ENCODE measurements at places on chromosomes 12 and 14.

DNA sequence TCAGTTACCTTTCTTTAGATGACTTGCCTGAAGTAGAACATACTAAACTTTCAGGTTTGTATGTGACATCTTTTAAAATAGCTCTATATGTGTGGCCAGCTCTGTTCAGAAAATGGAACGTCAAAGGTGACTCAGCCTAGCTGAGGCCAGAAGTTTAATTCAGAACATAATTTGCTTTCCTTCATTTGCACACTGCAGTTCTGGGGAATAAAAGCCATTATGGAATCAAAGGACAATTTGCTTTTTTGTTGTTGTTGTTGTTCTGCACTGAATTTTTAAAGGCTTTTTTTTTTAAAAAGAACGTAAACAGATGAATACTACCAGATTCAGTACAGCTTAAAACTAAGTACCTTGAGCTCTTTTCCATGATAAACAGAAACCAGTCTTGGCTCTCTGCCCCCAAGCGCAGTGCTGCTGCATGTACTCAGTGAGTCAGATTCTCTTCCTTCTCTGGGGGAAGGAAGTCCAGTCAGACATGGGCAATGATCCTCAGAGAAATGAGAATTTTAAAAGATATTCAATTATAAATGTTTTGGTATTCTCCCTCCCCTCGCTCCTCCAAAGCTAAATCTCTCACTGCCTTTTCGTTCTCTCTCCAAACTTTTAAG is 644.2 kb downstream of the NOVA1 start:
- no peak for DNase-seq

DNA sequence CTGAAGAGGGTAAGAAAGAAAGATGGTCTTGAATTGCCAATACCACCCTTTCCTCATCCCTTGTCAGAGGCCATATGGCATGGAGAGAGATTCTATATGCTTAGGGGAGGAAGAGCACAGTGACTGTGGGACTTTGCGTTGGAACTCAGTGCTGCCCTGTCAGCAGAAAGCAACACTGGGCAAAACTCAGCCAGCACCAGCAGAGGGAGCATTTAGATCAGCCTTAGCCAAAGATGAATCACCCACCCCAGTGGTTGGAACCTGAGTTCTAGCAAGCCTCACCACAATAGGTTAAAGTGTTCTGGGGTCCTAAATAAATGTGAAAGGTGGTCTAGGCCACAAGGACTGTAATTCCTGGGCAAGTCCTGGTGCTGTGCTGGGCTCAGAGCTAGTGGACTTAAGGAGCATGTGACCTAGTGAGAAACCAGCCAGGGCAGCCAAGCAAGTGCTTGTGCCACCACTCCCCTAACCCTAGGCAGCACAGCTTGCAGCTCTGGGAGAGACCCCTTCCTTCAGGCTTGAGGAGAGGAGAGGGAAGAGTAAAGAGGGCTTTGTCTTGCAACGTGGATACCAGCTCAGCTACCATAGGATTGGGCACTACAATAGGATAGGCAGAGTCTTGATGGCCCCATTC is 11.4 kb upstream of the BCAT1 start:
- peak; percentile 77 for DNase-seq

DNA sequence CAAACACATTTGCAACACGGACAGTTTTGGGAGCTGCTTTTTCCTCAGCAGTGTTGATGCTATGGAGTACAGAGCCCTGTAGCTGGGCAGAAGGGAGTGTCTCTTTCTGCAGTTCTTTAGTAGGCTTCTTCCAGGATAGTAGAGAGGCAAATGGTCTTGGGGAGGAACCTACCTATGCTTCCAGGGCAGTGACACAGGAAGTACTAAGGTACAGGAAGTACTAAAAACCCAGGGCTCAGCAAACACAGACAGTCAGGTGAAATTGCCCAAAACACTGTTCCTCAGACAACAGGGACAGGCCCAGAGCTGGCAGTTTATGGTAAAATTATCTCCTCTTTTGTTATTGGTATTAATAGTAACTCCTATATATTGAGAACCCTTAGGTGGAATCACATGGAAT is 217.6 kb downstream of the TTC8 start:
- DNase-seq = no peak

DNA sequence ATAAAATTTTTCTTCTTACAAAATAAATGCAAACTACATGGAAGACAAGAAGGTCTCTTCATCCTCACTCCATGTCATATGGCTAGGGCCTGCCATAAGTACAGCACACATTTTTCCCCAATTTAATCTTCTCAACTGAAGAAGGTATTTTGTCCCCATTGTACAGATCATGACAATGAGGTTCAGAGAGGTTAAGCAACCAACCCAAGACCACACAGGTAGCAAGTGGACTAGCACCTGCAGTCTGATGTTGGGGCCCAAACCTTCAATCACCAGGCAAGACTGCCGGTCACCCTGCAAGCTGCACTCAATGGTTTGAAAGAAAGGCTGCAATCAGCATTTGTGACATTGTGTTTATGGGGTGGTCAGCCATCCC is 6.5 kb upstream of the MEG3 start:
- DNase-seq = no peak

- DNase-seq = no peak
Measured at GRCh38 chr12:5276327-5276880, 155.5 kb upstream of the NTF3 start.

- no peak for DNase-seq
Measured at GRCh38 chr12:62618319-62618718, 151.7 kb downstream of the MON2 start.

GRCh38 chr12:108630481-108631207 is 3.0 kb downstream of the SELPLG start:
- peak; percentile 55 for DNase-seq

GRCh38 chr12:123445388-123446332 is 9.2 kb upstream of the RILPL2 start:
- no peak for DNase-seq

DNA sequence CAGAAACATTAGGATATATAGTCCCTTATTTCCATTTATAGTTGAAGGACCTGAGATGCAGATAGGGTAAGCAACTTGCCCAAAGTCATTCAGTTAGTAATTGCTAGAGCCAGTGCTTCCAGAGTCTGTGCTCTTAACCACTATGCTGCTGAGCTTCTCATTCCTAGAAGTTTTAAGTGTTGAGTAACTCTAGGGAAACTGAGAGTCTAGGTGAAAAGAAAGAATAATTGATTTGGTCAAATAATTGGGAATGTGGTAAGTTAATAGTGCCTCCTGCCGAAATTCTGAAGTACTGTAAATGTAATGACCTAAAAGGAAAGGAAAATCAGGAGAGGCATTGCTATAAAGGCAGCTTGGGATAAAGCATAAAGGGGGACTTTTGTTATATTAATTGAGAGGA is 14.1 kb downstream of the PYROXD1 start:
- DNase-seq = no peak

- DNase-seq = no peak
Measured at GRCh38 chr12:3220382-3221321, 143.5 kb downstream of the TSPAN9 start.

DNA sequence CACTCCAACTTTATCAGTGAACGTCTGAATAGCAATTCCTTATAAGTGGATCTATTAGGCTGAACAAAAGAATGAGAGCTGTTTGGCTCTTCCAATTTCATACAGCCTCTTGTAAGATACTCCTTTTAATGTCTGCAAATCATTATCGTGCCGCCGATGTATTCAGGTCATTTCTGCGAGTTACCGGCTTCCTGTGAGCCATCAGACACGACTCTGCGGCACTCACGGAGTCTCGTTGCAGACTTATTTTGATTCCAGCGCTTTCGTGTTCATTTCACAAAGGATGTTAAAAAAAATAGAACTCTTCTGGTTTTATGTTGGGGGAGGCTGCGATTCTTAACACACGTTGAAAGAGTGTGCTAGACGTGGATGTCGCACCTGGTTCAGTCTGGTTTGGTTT is 106.6 kb downstream of the GLT1D1 start:
- no peak for DNase-seq

- no peak for DNase-seq
Measured at GRCh38 chr12:115758877-115759620, 518.4 kb downstream of the MED13L start.

GRCh38 chr14:69038455-69039287 is 59.6 kb upstream of the ACTN1 start:
- DNase-seq = no peak

DNA sequence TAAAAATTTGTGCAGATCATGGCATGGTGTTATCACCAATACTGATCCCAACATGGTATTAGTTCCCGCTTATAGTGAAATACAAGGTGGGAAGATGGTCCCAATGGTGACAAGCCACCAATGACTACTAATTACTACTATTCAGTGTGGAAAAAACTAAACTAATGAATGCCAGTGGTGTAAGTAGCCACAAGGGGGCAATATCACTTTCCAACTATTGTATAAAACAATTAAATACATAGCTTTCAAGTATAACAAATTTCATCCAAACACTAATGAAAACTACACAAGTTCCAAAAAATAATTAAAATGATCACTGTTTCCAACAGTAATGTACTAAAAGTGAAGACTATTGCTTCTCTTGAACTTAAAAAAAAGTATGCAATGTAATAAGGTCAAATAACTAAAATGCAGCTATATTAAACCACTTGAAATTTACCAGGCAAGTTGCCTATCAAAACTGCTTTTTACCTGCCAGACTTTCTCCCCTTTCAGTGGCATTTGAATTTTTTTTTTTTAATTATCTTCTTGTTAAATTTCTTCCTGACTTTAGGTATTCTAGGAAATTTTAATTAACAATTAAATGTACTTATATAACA is 58.0 kb downstream of the PAPLN start:
- no peak for DNase-seq

- no peak for DNase-seq
Measured at GRCh38 chr14:96053600-96054381, 14.6 kb downstream of the C14orf132 start.

DNA sequence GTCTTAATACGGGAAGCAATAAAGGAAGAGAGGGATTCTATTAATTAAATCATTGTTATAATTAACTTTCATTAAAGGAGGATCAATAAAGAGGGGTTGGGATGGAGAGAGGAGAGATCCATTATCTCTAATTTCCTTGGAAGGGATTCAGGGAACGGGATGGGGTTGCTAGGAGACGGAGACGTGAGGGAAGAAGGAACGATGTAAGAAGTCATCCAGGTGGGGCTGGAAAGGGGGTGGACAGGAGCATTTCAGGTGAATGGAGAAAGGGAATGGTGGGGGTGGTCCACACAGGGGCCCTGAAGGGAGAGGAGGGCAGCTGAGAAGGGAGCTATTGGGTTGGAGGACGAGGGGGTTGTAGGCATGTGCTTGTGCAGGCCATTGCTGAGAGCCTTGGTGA is 17.2 kb downstream of the CALCOCO1 start:
- no peak for DNase-seq

DNA sequence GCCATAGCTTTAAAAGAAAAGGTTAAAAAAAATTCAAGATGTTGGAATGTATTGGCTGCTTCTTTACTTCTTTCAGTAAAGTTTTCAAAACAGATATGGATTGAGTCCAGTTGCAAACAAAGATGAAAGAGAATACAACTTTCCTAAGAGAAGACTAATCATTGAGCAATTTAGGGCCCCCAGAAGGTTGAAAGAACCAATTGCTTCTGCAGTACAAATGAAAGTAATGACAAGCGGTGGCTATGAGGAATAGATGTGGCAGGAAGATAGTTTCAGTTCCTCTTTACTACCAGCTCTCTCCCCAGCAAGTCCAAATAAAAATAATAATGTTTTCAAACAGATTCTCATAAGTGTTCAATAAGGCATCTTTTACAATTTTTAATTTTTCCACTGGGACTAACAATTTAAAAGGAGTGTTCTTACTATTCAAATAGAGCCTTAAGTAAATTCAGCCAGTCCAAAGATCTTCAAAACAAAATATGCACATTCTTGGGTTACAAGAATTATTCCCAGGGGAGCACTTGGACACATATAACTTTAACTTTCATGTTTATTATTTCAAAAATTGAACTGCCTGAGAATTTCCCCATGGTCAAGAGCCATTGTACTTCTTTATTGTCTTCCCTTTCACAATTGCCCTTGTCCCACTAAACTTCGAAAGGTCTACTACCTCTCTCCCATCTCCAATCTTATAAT is 62.3 kb upstream of the PPP1R12A start:
- DNase-seq = no peak

- DNase-seq = no peak
Measured at GRCh38 chr14:22870811-22871223, 723 bp upstream of the LRP10 start.

DNA sequence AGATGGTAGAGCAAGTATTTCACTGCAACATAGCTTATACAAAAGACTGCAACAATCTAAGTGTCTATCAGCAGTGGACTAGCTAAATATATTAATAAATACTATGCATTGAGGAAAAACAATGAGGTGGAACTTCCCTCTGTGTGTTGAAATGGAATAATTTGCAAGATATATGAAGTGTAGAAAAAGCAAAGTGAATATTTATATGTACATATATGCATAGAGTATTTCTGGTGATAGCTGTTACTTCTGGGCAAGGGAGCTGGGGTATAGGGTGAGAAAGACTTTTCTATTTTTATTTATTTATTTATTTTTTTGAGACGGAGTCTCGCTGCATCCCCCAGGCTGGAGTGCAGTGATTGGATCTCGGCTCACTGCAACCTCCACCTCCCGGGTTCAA is 33.9 kb downstream of the DNAL1 start:
- DNase-seq = no peak

DNA sequence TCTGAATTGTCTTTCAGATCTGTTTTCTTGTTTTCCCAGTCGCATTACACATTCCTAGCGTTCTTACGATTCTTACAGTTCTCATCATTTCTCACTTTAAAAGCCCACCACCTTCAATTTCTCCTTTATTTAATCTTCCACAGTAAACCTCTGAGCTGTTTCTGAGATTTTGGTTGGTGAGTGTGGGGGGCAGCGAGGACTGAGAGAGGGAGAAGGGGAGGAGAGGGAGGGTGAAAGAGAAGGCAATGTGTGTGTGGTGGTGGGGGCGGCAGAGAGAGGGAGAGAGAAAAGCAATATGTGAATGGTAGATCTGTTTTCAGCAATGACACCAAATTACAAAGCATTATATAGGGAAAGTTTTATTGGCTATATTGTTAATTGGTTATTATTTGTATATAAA is 282.6 kb downstream of the SOX5 start:
- DNase-seq = no peak

- no peak for DNase-seq
Measured at GRCh38 chr14:104473244-104473565, 106.4 kb upstream of the C14orf180 start.

Data from activated CD8-positive, alpha-beta memory T cell treated with anti-CD3 and anti-CD28 coated beads, Interleukin-2, amount 10 ng/mL, durations not matched to agents 7 days and 5 days (primary cell).